ENCODE measurements at places on chromosomes 7 and 10.
A peak's percentile ranks its signal among the peaks of the same experiment; 100 is the strongest.

- no peak for DNase-seq
These were observed 45.4 kb downstream of the FBXW4 start for GRCh38 chr10:101649525-101650085.

GRCh38 chr7:55878691-55879090 lies 8.6 kb upstream of the ZNF713 start:
- no peak for DNase-seq

DNA sequence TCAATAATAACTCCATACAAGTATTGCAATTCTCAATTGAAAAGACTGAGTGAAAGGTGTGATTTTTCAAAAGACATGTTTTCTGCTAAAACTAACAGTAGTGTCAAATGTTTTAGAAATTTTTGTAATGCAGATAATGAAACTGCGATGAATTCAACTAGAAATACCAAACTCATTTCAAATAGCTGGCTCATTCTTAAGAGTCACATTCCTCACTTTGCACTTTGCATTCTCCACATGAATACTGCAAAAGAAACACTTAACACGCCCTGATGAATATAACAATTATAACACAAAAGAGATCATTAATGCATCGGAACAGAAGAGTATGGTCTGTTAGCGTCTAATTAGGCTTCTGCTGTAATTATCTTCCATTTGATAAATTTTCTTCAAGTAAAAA lies 15.5 kb upstream of the TSPAN12 start:
- no peak for DNase-seq

DNA sequence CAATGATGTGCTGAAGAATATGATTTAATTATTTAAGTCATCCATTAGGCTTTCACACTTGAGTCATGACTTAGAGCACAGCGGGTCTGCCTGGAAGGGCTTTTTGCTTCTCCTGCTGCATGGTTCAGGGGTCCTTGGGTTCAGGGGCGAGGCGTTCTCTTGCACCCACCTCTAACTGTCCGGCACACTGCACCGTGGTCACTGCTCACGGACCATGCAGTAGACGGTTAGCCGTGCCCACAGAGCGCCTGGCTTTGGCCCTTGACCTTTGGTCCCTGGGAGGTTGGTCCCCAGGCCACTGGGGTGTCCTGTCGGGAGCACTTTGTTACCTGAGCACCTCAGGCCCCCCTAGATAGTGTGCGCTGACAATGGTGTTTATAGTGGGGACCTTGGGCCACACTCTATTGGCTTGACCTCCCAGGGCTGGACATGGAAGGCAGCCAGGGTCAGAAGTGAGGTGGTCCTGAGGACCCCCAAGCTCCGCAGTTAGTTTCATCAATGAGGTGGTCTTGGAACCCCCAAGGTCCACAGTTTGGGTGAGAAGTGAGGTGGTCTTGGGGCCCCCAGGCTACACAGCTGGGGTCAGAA lies 110.6 kb downstream of the ACTR3B start:
- DNase-seq: no peak

- DNase-seq: no peak
These were observed 1133.4 kb downstream of the XPNPEP1 start for GRCh38 chr10:108789919-108790318.

- no peak for DNase-seq
These were observed 617.2 kb downstream of the GRM8 start for GRCh38 chr7:126635545-126635944.

- DNase-seq: no peak
These were observed 17.1 kb downstream of the PDLIM1 start for GRCh38 chr10:95273393-95274312.

- no peak for DNase-seq
These were observed 406.9 kb upstream of the PRKCQ start for GRCh38 chr10:6986927-6987326.

DNA sequence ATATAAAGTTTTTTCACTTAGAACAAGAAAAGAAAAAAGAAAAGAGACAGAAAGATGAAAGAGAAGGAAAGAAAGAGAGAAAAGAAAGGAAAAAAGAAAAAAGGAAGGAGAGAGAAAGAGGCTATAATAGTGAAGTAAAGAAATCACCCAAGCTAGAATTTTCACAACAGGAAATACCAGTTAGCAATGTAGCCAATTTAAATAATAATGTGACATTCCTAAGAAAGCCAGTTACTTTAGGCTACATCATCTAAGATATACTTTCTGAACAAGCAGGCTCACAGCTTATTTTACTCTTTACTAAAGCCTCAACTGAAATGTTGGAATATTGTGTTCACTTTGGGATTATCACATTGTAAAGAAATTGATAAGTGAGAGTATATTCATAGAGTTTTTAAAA lies 53.6 kb downstream of the GPR37 start:
- DNase-seq: no peak

DNA sequence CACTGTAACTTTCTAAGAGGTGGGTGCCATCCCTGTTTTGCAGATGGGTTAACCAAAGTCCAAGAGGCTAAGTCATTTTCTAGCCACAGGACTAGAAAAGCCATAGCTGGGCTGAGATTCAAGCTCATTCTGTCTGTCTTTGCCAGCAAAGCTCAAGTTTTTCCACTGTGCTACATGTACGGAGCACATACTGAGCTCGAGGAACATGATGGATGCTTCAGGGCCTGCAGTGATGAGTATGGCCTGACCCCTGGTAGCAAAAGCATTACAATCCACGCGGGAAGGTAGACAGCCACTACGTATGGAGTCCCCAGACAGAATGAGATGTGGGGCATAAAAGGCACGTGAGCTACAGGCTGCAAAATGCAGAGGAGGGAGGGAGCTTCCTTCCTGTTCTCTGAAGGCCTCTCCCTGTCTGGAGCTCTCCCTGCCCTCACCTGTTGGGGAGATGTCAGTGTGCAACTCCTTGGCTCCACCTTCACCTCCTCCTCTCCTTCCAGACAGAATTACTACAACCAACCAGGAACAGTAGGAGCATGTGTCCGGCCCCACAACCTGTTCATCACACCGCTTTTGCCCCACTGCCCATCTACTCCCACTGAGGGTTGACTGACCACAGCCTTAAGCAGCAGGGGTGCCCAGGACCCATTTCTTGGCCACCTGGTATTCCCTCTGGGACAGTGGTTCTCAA lies 16.4 kb downstream of the ITPRIP start:
- no peak for DNase-seq

DNA sequence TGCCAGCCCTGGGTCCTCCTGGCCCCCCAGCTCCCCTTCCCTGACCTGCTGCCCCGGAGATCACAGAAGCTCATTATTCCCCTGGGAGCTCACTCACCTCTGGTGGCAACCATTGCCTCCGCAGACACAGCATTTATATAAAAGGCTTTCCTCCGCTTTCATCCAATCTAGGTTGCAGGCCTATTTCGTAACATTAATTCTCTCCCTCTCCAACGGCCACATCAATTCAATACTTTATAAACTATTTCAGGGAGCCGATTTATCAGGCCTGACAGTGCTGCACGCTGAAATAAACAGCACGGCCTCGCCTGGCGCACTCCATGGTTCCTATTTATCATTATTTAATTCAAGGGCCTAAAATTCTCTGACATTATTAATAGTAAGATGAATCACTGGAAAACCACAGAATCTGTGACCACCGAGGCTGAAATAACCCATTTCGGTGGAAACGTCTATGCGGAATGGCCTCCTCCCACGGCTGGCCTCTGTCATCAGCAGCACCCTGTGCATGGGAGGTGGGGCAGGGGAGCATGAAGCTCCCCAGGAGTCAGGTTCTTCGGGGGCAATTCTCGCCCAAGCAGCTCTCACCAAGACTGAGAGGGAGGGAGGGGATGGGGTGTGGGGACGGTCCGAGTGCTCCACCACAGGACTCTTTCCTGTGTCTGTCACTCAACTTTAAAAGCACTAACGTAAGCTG lies 249.3 kb upstream of the PFKP start:
- no peak for DNase-seq

GRCh38 chr7:142556740-142557139 lies 192.5 kb upstream of the PRSS1 start:
- DNase-seq: peak; percentile 31

GRCh38 chr10:31754803-31755624 lies 173.6 kb downstream of the ARHGAP12 start:
- no peak for DNase-seq

GRCh38 chr10:112827086-112827485 lies 123.0 kb upstream of the TCF7L2 start:
- DNase-seq: no peak

GRCh38 chr10:97724341-97724941 lies 10.9 kb downstream of the MARVELD1 start:
- no peak for DNase-seq

GRCh38 chr10:70940834-70941568 lies 52.6 kb upstream of the PCBD1 start:
- DNase-seq: no peak

DNA sequence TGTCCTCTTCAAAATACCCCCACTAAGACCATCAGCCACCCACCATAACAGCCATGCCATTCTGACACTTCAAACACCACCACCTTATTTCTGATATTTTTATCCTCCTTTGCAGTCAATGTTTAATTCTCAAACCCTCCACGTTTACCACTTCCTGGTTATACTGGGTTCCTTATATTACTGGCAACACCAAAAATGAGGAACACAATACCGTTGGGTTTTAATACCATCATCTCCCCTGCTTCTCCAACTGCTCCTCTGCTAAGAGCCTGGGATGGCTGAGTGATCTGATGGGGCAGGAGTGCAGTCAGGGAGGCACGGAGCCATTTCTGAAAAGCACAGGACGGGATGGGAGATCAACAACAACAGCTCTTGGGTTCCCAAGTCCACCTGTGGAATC lies 140.5 kb downstream of the CHCHD3 start:
- no peak for DNase-seq

DNA sequence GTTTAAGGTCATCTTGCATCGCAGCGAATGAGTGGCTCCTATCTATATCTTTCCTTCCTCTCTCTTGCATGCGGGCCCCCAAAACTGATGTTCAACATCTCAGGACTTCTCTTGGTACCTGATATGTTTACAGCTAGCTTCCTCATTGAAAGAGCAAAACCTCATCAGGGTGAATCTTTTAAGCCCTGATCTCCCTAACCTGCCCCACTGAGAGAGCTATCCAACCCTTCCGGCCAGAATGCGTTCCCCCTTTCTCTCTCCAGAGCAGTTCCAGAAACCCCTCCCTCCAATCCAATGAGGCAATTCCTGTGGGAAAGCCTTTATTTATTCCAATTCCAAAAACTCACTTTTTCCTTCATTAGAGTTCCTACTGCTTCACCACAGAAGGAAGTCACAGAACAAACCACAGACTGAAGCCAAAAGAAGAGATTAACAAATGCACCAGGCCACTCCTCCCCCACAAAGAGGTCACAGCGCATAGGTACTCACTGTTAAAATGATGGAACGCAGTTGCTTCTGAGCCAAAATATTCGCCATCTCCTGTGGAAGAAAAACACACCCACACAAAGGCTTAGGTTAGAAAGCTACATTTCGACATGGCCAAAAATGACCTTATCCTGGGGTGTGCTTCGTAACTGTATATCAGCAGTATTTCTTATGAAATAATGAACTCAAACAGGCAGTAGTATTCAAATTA lies 232.4 kb downstream of the ELMO1 start:
- no peak for DNase-seq

GRCh38 chr7:132709971-132710567 lies 133.8 kb upstream of the PLXNA4 start:
- peak; percentile 9 for DNase-seq

DNA sequence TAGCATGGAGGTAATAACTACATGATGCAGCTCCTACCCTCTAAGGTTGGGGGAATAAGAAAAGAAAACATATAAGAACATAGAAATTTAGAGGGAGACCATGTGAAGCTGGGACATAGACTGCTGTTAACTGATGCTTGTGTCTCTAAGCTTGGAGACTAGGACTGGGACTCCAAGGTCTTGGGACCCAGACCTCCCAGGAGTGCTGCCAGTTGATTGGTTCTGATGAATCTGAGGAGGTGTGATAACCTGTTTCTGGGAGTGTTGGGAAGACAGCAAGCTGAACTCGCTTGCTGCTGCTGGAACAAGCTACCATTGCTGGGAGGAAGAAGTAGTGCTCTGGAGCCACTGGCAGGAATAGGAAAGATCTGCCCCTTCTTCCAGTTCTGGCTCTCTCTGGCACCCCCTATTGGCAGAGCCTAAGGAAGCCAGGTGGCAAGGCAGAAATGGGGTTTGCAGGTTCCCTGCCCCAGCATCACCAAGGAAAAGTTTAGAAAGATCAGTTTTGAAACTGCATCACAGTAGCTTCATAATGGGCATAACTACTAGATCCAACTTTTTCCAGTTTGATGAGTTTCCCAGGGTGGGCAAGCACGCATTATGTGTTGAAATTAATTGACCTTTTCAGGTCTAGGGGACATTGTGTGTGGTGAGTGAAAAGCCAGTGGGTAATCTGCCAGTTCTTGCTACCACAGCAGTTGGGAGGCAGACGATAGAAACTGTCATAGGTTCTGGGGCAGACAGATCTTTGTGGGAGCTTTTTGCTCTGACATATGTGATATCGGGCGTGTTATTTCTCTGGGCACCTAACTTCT lies 140.7 kb downstream of the SND1 start:
- peak; percentile 16 for DNase-seq

- DNase-seq: no peak
These were observed 437.5 kb upstream of the MBL2 start for GRCh38 chr10:53209944-53210611.

DNA sequence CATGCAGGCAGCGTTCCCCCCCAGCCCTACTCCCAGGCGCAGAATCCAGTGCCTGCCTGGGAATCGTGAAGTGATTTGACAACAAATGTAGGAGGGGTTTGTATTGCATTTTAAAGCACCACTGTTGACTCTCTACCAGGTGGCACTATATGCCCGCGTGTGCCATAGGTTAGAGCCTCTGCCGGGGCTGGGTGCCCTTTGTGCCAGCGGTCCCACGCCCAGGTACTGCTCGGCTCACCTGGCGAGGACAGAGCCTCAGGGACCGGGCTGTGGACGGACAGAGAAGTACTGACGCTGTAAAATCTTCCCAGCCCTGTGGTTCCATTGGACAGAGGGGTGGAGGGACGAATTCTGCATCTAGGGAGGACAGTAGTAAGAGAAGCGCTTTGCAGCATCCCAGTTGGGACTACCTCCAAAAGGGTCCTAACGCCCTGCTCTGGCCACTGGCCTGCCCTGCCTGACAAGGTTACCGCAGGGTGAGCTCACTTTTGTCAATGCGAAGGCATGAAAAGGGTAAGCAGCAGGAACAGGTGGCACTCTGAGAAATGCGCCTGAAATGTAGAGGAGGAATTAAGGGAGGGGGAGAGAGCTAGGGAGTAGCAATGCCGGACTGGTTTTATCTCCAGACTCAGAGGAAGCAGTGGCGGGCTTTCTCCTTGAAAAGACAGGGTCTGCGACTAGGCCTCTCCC lies 788 bp upstream of the CACNA2D1 start:
- DNase-seq: no peak
